ENCODE measurements at places on chromosomes 16 and 17. TPM values are rescaled to one million over a fixed set of nuclear protein-coding genes. Genes with fewer than 3 reads are reported as not detected.

The TEDC2 gene
- total RNA-seq = not detected

The RNF222 gene
- total RNA-seq = not detected

The CHD9 gene
- total RNA-seq = 64.0 TPM

The SMTNL2 gene
- 6.2 TPM for total RNA-seq

The IL21R gene
- not detected for total RNA-seq

The STAT5A gene
- total RNA-seq = 63.8 TPM

The ANKRD40CL gene
- total RNA-seq = not detected

The CHRNE gene
- 0.13 TPM for total RNA-seq

The C1QTNF8 gene
- not detected for total RNA-seq

The USP43 gene
- total RNA-seq = 0.84 TPM

The CMTM2 gene
- not detected for total RNA-seq

The MGAT5B gene
- total RNA-seq = 0.45 TPM

The LPO gene
- not detected for total RNA-seq

The HYDIN gene
- 1.2 TPM for total RNA-seq

The QPRT gene
- 3.0 TPM for total RNA-seq

The MFSD6L gene
- total RNA-seq = 0.33 TPM

The TM4SF5 gene
- not detected for total RNA-seq

The GRAPL gene
- total RNA-seq = 1.5 TPM

The LRRC46 gene
- total RNA-seq = not detected

The NACA2 gene
- not detected for total RNA-seq

The SGCA gene
- 72.7 TPM for total RNA-seq

The TRIM47 gene
- 72.3 TPM for total RNA-seq

The AOC2 gene
- total RNA-seq = 1.7 TPM

The KRTAP9-9 gene
- not detected for total RNA-seq

The ACAP1 gene
- 11.4 TPM for total RNA-seq

The CIITA gene
- total RNA-seq = 7.8 TPM

The NRN1L gene
- total RNA-seq = 1.7 TPM

The ABCC3 gene
- total RNA-seq = 1.8 TPM

The PPL gene
- total RNA-seq = 74.8 TPM

The SYNGR3 gene
- total RNA-seq = 2.1 TPM

The TP53 gene
- total RNA-seq = 16.9 TPM

The MPO gene
- not detected for total RNA-seq

The CCL8 gene
- total RNA-seq = 2.0 TPM

The CPNE7 gene
- total RNA-seq = 1.7 TPM

The KRT31 gene
- not detected for total RNA-seq

The SCARF1 gene
- 6.2 TPM for total RNA-seq

The DNAAF8 gene
- total RNA-seq = 0.84 TPM

The CES3 gene
- total RNA-seq = 0.42 TPM

The RGS11 gene
- total RNA-seq = 12.3 TPM

The HAGHL gene
- total RNA-seq = 5.6 TPM

The TIGD7 gene
- 7.2 TPM for total RNA-seq

The CD300LB gene
- 0.83 TPM for total RNA-seq

The RNF112 gene
- total RNA-seq = 5.4 TPM

The KIAA0753 gene
- 38.9 TPM for total RNA-seq

The CDIPT gene
- total RNA-seq = 178 TPM

The HS3ST3B1 gene
- total RNA-seq = 4.0 TPM

The CCL4L2 gene
- not detected for total RNA-seq

The HSD11B2 gene
- 0.42 TPM for total RNA-seq

The KCTD19 gene
- not detected for total RNA-seq

The KRTAP2-1 gene
- not detected for total RNA-seq

The USP6 gene
- not detected for total RNA-seq

The MT1E gene
- total RNA-seq = 428 TPM

The DNAJA3 gene
- total RNA-seq = 51.2 TPM

The TELO2 gene
- total RNA-seq = 14.1 TPM

The CNGB1 gene
- total RNA-seq = 0.33 TPM

The KRT24 gene
- total RNA-seq = not detected

The MNT gene
- total RNA-seq = 17.4 TPM
